Activated CD8-positive, alpha-beta memory T cell treated with anti-CD3 and anti-CD28 coated beads, Interleukin-2, amount 10 ng/mL, durations not matched to agents 7 days and 5 days (primary cell): ENCODE measurements at places on chromosomes 16 and 17.
A peak's percentile ranks its signal among the peaks of the same experiment; 100 is the strongest.

DNA sequence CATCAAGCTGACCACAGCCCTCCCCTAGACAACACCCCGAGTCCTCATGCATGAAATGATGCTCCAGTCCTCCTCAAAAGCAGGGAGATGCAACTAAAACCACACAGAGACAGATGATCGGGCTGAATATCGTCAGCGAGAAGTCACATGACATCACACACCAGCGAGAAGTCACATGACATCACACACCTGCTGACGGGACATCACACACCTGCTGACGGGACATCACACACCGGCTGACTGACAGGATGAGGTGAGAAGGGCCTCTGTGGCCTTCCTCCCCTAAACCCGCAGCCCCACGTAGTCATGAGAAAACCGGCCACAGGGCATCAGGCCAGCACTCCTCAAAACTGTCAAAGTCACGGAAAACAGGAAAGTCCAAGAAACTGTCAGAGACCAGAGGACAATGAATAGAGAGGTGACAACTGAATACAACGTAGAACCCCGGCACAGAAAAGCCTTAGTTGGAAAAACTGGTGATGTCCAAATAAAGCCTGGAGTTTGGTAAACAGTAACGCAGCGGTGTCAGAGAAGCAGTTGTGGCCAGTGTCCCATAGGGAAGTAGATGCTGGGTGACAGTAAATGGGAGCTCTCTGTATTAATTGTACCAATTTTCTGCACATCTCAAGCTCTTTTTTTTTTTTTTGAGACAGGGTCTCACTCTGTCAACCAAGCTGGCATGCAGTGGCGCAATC, 14.3 kb downstream of the LITAF start:
- peak; percentile 70 for DNase-seq

DNA sequence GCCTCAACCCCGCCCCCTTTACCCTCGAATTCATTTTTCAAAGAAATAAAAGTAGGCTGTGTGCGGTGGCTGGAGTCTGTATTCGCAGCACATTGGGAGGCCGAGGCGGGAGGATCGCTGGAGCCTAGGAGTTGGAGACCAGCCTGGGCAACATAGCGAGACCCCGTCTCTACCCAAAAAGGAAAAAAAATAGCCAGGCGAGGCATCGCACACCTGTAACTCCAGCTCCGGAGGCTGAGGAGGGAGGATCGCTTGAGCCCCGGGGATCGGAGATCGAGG, 671 bp upstream of the TOP2A start:
- DNase-seq, result no peak

DNA sequence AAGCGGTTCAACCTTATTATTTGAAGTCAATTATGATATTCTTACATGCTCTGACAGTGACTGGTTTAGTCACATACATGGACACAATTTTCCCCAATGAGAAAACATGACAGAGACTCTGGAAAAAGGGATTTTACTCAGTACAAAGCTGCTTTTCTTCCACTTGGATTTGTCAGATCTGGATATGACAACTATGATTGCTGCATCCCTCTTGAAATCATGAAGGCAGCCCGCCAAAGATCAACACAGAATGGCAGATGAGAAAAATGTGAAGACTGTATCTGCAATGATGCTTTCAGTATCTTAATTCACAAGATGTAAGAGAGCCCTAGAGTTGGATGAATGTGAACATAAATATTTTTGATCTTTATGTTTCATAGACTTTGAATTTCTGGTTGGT, 439.6 kb downstream of the CDH8 start:
- no peak for DNase-seq

DNA sequence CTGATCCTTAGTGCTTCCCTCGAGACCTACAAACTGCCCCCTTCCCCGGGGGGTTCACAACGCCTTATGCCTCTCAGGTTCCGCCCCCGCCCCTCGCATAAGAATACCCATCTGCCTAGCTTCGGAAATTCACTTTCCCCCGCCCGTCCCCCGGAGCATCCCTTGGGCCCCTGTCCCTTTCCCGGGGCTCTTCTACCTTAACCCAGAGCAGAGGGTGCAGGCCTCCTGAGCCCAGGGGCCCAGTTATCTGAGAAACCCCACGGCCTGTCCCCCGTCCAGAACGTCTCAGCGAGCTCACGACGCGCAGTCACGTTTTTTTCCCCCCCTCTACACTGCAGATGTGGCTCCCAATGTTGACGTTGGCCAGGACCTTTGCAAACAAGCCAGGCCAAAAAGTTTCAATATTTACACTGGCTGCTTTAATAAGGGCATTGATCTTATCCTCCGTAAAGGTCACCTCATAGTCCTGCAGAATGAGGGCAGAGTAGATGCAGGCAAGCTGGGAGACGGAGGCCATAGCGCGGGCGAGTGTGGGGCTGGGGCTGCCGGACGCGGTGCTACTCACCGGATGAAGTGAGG, 1.4 kb upstream of the NBR1 start:
- DNase-seq, result peak; percentile 51

- DNase-seq, result no peak
Observed at GRCh38 chr17:34283571-34283970, 2.0 kb upstream of the CCL11 start.

GRCh38 chr16:14476183-14476582, 153.9 kb downstream of the PARN start:
- DNase-seq, result no peak

- no peak for DNase-seq
Observed at GRCh38 chr17:59409336-59410048, 78.0 kb downstream of the YPEL2 start.

DNA sequence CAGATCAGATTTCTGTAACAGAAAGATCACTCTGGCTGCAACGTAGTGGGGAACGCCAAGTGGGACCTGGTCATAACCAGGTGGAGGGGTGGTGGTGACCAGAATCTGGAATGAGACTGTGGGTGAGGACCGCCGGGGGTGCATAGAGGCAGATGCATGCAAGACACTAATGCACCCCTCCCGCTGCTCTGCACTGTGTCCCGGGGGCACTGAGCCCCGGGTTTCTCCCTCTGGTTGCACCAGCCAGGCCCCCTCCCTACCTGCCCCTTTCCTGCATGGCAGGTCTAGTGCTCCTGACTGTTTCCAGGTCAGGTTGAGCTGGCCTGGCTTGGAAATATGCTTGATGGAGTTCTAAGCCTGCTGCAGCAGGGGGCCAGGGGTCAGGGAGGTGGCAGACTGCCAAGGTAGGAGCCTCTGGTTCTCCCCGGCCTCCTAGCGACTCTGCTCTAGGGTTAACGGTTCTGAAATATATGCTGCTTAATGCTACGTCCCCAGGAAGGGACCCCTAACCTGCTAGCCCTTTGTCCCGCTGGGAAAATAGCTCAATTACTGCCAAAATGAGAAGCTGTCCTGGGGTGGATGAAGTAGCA, 94.3 kb downstream of the SDK2 start:
- DNase-seq, result no peak

DNA sequence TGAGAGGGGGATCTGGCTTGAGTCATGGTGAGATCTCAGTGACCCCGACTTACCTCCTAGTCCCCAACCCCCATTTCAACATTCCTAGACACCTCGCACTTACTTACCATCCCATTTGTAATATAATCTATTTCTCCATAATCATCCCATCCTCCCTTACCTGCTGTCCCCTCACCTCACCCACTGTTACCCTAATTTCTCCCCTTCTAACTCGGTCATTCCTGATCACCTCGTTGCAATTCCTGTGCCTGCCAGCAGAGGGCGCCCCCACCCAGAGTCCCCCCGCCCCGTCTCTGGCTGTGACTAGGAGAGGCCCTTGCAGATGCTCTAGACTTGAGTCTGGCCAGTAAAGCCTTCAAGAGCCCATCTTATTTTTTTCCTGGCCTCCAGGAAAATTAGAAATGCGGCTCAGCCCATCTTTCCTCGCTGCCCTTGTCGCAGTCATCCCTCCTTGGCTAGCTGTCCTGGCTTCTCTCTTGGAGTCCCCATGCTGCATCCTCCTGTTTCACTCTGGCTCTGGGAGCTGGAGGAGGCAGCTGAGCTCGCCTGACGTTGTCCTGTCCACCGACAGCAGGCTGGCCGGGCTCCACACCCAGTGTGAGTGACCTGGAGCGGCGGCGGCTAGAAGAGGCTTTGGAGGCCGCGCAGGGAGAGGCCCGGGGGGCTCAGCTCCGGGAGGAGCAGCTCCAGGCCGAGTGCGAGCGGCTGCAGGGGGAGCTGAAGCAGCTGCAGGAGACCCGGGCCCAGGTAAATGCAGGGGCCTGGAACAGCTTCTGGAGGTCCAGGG, 5.0 kb downstream of the TBKBP1 start:
- peak; percentile 89 for DNase-seq
